Left kidney (tissue), 8 donors: ENCODE measurements at places on chromosomes 4 and X. TPM values are rescaled to one million over a fixed set of nuclear protein-coding genes. Genes with fewer than 3 reads are reported as not detected.

- DNase-seq, result no peak
Observed at GRCh38 chr4:142402156-142402555, 443.9 kb downstream of the INPP4B start.

DNA sequence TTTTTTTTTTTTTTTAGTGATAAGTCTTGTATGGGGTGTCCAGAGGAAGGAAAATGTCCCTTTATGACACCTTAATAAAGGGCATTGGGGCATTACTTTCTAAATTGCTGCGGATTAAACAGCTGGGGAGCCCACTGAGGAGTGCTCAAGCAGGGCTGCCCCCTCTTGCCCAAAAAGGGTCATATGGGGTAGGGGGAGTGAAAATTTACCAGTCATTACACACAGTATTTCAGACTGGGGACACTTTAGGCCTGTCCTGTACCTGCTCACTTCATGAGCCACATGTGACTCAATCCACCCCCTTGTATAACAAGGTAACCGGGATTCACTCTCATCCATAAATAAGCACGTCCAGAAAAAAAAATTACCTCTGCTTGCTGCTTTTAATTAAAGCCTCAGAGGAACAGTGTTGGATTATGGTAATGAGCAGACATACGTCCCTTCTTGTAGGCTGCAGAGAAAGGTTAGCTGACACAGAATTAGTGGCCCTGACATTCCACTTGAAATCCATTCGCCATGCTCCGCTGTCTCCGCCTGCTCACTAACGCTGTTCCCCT is 1.8 kb downstream of the PRDM8 start:
- no peak for DNase-seq

DNA sequence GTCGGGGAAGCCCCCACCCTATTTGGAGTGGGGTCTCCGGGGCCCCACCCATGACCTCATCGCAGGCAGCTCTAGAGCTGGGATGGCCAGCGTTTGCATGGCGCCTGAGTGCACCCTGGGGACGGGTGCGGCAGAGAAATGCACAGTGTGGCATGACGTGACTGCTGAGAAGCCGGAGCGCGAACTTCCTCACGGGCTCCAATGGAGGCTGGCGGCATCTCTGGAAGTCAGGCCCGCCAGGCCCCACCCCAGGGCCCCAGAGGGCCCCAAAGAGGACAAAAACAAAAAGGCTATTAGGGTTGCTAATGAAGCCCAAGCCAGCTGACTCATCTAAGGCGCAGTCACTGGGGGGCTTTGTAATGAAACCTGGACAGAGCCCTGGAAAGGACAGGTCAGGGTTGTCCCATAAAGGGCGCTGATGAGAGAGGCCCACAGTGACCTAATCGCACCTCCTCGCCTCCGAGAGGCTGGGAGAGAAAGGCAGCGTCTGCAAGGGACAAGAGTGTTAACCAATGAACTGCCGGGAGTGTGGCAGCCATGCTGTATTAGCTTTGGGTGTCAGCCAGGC is 86.0 kb upstream of the C1QTNF7 start:
- no peak for DNase-seq

DNA sequence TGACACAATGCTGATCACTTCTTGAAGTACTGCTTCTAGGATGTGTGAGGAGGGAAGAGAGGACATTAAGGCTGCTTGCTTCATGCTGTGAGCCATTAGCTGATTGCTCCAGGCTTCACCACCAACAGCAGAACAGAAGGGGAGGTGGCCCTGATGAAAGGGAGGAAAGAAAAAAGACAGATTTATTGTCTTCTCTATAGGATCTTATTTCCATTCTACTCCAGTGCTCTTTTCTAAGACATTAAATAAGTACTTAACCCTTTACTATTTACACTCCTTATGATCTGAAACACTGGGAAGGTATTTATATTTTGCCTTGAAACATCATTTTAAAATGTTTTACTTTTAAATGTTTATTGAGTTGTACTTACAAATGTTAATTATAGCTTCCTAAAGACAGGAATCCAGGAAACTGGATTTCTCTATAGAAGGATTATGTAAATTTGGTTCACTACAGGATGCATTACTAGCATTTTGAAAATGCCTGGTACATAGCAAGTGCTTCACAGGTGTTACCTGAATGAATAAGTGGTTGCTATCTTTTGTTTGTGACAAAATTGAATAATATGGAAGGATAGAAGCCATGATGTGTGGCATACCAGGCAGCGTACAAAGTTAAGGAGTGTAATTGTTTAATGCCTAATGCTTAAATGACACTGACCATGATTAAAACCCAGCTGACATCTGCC is 680.9 kb upstream of the ATOH1 start:
- peak; percentile 44 for DNase-seq

DNA sequence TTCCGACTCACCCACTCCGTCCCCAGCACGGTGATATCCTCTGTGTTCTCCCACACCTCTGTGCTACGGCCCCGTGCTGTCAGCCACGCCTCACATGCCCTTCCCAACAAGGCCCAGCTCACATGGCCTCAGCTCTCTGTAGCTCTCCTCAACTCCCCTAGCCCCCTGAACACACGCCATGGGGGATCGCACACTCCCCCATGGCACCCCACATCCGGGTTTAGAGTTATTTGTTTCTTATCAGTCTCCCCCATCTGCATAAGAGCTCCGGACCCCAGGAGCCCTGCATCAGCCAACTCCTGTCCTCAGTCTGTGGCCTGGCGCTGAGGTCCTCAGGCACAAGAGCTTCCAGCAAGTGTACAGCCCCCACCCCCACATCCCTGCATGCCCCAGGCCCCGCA is 7.0 kb downstream of the C4orf50 start:
- no peak for DNase-seq

GRCh38 chrX:38660395-38661102 is 99.2 kb downstream of the TSPAN7 start:
- DNase-seq, result no peak

GRCh38 chrX:68648960-68649359 is 1.5 kb downstream of the STARD8 start:
- no peak for DNase-seq

GRCh38 chr4:67332627-67333026 is 212.7 kb downstream of the CENPC start:
- no peak for DNase-seq

ZNF827 gene
- 47.5 TPM for polyA plus RNA-seq

PROM1 gene
- polyA plus RNA-seq, result 44.6 TPM

C4orf50 gene
- 0.02 TPM for polyA plus RNA-seq

DNA sequence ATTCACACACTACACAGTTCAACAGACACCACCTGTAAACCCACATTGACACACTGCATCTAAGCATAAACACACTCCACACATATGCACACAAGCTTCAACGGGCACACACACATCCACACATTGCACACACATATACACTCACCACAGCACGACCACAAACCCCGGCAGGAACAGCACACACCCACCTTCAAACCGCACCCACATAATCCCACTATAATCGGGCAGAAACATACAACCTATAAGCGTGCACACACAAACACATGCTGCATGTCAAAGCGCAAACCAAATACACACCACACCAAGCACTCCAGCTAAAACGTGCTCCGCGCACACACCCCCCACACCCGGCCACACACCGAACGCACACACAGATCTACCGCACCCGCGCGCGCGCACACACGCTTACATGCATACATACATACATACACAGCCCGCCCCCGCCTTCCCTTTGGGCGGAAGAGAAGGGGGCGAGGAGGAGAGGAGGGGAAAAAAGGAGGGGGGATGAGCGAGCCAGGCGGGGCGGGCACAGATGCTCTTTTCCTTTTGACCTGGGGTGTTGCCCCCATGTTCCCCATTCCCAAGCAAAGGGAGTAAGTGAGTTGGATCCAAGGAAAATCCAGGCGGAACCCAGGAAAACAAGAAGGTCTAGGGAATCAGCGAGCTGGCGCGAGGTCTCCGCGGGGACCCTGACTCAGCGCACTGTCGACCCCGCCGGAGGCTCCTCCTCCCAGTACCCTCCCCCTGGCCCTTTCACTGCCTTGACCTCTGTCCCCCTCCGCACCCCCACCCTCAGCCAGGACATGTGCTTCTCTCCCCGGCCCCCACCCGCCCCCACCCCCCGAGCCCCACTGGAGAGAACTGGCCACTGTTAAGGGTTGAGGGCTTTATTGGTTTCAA is 9.9 kb downstream of the ARHGAP36 start:
- DNase-seq, result no peak

DNA sequence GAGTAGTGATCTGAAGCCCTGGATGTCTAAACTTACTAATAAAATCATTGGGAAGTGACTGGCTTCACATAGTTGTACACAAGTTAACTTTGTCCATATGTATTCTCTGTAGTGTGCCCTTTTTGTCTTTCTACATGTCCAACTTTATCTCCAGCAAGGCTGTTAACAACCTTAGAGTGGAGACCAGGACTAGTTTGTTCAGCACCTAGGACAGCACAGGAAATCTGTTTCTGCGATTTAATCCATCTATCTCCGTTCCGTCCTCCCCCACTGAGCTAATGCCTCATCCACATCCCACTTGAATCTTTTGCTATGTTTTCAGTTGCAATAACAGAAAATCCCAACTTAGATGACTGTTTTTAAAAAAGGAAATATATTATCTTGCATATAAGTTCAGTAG is 3.4 kb upstream of the ARR3 start:
- DNase-seq, result no peak

TBL1X gene
- polyA plus RNA-seq, result 26.8 TPM

- DNase-seq, result no peak
Observed at GRCh38 chr4:55765070-55765469, 54.5 kb upstream of the EXOC1L start.

DNA sequence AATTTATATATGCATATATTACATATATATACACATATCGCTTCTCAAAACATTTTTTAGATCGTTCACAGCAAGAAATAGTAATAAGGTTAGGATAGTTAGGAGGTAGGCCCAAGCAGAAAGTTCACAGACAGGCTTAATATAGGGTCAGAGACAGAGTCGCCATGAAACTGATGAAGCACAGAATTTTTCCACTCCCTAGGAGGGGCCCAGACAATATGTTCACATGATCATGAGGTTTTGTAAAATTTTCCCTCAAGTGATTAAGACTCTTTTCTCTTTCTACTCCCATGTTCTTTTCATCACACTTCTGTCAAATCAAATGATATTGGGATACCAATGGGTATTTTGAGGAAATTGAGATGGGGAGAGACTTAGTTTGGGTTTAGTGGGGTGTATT is 5.2 kb upstream of the ENAM start:
- no peak for DNase-seq

ITGB1BP2 gene
- 2.8 TPM for polyA plus RNA-seq

DNA sequence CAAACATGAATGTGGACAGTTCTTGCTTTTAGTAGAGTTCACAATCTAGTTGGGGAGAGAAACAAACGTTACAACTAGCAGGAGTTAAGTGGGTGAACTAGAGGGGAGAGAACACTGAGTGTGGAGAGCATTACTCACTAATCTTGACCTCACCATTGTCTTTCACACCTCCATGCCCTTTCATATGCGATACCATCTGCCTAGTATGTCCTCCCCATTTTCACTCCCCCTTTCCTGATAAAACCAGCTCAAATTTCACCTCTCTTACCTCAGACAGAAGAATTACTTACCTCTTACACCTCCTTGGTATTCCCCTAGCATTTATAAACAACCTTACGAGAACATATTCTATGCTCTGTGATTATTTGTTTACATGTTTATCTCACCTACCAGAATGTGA is 53.6 kb downstream of the LAS1L start:
- no peak for DNase-seq

DNA sequence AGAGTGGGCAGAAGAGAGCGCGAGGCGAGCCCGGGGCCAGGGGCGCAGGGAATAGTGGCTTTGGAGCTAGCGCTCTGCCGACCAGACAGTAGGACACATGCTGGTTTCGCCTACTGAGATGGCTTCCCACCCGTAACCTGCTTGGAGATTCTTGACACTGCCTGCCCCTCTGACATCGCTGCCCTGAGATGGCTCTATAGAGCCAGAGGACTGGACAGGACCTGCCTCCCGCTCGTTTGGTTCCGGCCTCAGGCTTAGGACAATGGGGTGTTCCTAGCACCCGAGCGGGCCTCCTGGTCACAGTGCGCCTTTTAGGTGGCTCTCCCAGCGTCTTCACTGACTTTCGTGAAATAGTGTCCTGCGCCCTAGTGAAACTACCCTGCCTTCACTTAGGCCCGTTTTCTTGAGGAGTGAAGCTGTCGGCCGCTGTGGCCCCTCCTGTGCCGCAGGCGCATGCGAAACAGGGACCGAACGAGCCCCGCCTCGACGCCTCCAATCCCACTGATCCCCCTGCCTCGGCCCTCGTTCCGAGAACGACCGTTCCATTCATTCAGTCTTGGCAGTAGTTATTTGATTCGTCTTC is 608 bp downstream of the TAF1 start:
- no peak for DNase-seq

INTS12 gene
- 37.7 TPM for polyA plus RNA-seq
